ENCODE measurements at places on chromosomes 5 and 9. TPM values are rescaled to one million over a fixed set of nuclear protein-coding genes. Genes with fewer than 3 reads are reported as not detected.

The PLAC8L1 gene
- total RNA-seq = 0.43 TPM

The GFI1B gene
- total RNA-seq = not detected

The PRRX2 gene
- not detected for total RNA-seq

The FOXI1 gene
- total RNA-seq = not detected

The WDR38 gene
- total RNA-seq = not detected

The OR1J2 gene
- not detected for total RNA-seq

The PHYKPL gene
- total RNA-seq = 16.2 TPM
